HEK293T (cell line): ENCODE measurements at places on chromosomes 2 and 18.

- no peak for DNase-seq
These were observed 21.3 kb downstream of the MLPH start for GRCh38 chr2:237508361-237508760.

GRCh38 chr2:152380261-152381055 lies 45.5 kb downstream of the FMNL2 start:
- DNase-seq, result no peak

DNA sequence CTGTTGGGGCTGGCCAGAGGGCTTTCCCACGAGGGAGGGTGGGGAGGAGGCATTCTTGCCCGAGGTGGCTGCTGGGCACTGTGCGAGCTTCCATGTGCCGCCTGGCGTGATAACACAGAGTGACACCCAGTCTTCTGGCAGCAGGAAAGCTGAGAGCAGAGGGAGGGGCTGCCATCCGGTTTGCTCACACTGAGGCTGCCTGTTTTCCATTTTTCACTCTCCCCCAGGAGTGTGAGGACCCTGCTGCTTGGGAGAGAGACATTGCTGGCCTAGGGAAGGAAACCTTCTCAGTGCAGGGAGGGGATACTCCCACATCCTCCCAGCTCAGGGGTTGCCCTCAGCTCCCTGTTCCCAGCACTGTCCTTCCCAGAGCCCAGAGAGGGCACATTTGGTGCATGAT lies 73.1 kb downstream of the INHBB start:
- no peak for DNase-seq

DNA sequence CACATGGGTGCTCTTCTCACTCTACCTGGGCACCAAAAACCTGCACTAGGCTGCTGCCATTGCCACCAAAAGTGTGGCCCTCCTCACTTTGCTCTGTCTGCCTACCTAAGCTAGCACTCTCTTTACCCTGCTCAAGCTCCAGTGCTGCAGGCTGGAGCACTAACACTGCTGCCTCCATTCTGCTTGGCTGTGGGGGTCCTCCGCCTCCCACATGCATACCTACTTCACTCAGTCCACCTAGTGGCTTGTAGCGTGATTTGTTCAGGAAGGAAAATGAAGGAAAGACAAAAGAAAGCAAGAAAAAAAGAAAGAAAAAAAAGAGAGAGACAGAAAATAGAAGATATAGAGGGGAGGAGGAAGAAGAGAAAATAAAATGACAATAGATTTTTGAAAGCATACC lies 1339.4 kb upstream of the CHAC2 start:
- no peak for DNase-seq

DNA sequence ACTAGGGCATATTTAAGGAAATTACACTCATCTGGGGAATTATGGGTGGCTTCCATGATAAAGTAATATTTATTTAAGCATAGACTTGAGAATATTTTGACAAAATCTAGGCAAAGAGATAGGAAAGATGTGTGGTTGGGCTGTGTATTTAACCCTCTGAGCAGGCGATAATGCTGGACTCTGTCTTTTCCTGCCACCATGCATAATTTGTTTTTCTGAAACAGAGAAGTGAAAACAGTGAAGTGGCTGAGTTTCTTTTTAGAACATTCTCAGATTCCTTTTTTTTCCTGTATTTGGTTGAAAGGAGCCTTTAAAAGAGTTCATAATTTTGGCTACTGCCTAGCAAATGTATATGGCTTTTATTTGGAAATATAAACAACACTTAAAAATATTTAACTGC lies 104.8 kb upstream of the CDH19 start:
- DNase-seq, result no peak

DNA sequence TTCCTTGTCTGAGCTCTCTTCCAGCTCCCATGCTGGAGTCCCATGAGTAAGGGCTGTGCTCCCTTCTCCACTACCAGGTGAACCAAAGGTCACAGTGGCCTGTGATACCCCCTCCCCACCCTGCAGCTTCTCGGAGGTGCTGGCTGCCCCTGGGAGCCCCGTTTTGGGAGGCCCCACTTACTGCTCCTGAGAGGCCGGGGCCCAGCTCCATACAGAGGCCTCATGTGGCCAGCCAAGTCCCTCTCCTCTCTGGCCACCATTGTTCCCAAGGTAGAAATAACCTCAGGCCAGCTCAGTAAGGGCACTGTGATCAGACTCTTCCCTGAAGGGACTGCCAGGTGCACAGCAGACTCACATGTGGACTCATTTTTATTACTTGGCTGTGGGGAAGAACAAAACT lies 6.0 kb downstream of the RAB11FIP5 start:
- no peak for DNase-seq

GRCh38 chr2:100269889-100270288 lies 52.4 kb downstream of the LONRF2 start:
- DNase-seq, result no peak

- DNase-seq, result no peak
These were observed 257.2 kb upstream of the SALL3 start for GRCh38 chr18:78722386-78722785.
